ENCODE measurements at places on chromosomes 2 and 18.

GRCh38 chr18:80108121-80108536, 933 bp upstream of the ADNP2 start:
- DNase-seq: no peak

GRCh38 chr18:48161911-48162698, 231.6 kb upstream of the SMAD2 start:
- peak; percentile 41 for DNase-seq

- DNase-seq: no peak
Measured at GRCh38 chr2:206708286-206708685, 9.9 kb downstream of the DYTN start.

- no peak for DNase-seq
Measured at GRCh38 chr18:12652861-12653401, 5.0 kb downstream of the SPIRE1 start.

DNA sequence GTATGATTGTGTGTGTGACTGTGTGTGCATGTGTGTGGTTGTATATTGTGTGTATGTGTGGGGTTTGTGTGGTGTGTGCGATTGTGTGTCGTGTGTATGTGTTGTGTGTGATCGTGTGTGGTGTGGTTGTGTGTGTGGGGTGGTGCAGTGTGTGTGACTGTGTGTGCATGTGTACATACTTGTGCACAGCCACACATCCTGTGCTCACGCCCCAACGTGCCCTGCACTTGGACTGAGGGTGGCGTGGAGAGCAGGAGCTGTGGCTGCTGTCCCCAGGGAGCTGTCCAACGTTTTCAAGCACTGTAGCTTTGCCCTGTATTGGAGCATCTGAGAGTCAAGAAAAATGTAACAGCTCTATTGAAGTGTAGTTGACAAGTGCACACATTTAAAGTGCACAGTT, 243.2 kb upstream of the HDAC4 start:
- no peak for DNase-seq

- no peak for DNase-seq
Measured at GRCh38 chr2:229273006-229273722, 2.1 kb upstream of the PID1 start.

DNA sequence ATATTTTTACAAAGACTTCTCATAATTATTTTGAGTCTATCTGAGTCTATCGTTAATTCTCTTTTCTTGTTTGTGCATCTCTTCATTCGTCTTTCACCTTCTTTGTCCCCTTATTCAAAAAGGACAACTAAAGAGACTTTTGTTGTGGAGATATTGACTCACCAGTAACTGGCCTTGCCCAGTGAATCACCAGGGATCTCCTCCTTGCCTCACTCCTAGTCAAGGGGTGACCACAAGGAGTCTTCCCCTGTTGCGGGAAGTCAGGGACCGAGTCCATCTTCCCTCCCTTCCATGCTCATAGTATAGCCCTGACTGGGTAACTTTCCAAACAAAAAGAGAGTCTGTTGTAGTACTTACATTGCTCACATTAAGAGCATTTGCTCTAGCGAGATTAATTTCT, 158.9 kb downstream of the NEB start:
- no peak for DNase-seq

DNA sequence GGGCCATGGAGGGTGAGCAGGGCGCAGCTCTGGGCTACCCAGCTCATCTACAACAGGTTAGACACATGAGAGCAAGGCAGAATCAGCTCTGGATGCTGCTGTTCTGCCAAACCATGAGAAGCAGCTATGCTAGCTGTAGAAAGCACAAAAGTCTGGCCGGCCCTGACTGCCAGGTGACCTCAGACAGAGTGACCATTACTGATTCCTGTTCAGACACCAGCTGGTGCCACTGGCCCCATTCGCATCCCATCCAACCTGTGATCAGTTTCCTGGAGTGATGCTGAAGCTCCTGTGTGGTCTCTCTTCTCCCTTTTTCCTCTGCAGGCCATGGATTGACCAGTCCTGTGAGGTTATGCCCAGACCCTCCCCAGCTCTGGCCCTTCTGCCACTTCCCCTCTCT, 14.3 kb downstream of the RBMS1 start:
- no peak for DNase-seq

DNA sequence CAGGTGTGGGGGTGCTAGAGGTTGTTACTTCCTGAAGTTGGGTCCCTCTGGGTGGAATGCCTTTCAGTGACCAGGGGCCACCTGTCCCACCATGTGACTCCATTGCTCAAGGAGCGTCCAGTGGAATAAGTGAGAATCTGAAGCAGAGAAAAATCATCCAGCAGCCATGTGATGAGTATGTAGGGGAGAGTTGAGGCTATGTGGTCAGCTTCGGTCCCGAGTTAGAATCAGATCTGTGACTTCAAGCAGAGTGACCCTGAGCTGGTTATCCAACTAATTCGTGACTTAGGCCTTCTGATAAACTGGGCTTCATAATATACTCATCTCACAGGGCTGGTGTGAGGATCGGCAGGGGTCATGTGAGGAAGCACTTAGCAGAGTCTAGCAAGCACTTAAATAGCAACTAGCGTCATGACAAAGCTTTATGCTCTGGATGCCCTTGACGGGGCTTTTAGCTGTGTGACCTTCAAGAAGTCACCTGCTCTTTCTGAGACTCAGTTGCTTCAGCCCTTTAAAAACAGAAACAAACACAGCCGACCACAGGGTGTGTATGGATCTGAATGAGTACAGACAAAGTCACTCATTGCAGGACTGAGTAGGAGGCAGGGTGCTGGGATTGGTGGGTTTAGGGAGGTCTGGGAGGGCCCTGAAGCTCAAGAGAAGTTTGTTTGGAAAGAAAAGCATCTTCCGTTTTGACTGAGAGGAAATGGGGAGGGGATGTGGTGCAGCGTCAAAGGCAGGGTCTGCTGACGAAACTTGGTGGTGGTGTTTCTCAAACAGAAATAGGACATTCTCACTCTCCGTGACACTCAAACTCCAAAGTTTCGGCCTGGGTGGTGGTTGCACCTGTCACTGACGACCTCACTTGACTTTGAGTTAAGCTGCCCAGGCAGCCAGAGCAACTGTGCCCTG, 264.0 kb upstream of the CXCR4 start:
- DNase-seq: no peak

DNA sequence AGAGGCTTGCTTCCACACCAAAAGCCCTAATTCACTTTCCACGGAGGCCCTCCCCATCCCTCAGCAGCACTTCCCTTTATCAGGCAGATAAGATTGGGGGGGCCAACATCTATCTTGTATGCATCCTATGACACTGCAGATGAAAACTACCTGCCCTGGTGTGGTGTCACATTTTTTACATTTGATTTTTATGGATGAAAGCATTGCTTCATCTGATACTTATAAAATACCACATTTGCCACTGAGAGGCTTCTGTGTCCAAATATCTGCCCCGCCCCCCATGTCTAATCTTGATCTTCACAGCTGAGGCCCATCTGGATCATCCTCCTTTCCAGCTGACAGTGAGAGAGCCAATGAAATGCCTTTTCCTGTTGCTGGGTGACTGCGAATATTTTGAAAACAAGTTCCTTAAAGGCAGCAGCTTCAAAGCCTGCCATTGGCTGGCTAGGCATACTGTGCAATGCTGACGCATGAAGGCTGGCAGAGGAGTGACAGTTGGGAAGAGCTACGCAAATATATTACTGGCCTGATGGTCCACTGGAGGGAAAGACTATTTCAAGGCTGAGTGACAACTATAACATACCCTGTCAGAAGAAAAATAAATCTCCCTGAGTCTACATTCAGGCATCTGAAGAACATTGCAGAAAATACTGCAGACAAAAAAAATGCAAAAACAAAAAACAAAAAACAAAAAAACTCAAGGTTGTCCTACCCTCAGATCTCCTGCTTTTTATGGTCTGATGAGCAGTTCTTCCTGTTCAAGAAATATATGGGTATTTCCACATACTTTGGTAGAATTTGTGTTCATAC, 318.7 kb downstream of the PDE11A start:
- DNase-seq: peak; percentile 86

DNA sequence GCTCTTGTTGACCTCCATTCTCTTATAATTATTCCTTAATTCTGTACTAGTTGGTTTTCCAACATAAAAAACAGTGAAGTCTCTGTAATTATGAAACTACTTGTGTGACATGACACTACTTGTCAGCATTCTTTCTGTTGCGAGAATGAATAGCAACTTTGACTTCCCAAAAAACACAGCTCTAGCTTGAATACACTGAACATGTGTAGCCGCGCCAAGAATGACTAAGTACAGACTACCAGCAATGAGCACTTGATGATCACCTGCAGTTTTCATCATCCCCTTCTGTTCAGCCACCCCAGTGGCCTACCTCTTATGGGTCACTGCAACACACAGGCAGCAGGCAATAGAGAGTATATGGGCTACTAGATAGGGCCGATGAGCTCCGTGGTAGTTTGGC, 229.3 kb downstream of the TGIF1 start:
- DNase-seq: no peak

- DNase-seq: no peak
Measured at GRCh38 chr2:190628591-190629319, 20.1 kb upstream of the NAB1 start.

- DNase-seq: no peak
Measured at GRCh38 chr2:26903676-26904075, 55.7 kb downstream of the DPYSL5 start.

DNA sequence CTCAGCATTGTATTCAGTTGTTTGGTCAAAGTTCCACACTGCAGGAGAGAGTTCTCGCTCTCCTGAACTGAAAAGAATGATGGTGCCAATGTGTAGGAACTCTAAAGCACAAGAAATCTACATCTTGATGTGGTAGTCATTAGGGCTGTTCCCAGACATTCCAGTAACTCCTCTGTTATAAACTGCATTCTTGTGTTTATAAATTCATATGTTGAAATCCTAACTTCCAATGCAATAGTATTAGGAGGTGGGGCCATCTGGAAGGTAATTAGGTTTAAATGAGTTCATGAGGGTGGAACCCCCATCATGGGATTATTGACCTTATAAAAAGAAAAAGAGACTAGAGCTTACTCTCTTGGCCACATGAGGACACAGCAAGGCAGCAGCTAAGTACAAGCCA, 239.6 kb downstream of the CDH20 start:
- DNase-seq: no peak

- no peak for DNase-seq
Measured at GRCh38 chr2:29109246-29109645, 6.0 kb upstream of the CLIP4 start.

- no peak for DNase-seq
Measured at GRCh38 chr2:209901172-209901571, 101.3 kb upstream of the RPE start.

- no peak for DNase-seq
Measured at GRCh38 chr2:135637456-135638087, 104.1 kb upstream of the UBXN4 start.

- no peak for DNase-seq
Measured at GRCh38 chr2:183021613-183022012, 16.6 kb downstream of the NCKAP1 start.

GRCh38 chr2:109009920-109010610, 21.0 kb upstream of the EDAR start:
- no peak for DNase-seq

DNA sequence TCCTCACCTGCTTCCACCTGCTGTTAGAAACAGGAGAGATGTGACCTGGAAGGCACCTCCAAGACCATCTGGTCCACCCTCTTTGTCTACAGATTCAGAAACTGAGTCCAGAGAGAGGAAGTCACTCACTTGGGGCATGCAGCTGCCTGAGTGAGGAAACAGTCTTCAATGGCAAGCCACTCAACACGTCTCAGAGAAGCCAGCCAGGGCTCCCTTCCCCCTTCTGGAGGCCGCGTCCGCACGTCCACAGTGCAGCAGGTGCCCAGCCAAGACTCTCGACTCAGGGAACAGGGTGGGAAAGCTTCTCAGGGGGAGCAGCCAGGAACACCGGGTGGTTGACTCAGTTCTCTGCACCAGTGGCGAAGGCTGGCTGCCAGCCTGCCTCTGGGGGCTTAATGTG, 201.7 kb downstream of the BCL11A start:
- no peak for DNase-seq

- peak; percentile 91 for DNase-seq
Measured at GRCh38 chr18:35143622-35144596, 96.9 kb upstream of the ZNF397 start.

GRCh38 chr2:124112966-124113365, 87.9 kb downstream of the CNTNAP5 start:
- DNase-seq: no peak

DNA sequence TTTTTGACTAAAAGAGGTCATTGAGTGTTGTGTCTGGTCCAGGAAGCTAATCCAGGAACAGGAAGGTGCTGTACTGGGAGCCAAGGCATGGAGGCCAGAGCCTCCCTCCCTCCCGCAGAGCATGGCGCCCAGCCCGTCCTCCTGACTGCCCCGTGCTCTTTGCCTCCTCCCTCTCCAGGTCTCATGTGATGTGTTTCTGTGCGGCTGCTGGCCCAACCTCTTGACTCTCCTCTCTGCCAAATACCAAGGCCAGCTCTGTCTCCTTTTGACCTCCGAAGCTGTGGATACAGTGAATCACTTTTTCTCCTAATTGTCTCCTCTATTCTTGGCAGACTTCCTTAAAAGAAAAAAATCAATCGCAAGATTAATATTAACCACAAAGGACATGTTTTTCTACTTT, 284.1 kb downstream of the PHLPP1 start:
- no peak for DNase-seq

DNA sequence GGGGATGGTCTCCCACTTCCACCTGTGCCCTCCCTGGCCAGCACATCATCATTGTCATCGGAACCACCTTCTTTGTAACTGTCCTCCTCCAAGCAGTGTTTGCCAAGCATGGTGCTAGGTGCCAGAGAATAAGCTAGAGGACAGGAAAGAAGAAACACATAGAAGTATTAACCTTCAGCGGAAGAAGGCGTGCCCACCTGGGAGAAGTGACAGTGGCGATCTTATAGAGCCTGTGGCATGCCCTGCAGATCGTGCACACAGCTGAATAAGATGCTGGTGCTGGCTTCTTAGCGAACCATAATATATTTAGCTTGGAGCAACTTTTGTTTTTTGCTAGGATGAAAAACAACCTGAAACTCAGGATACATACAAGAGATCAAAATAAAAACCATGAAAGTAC, 148.0 kb downstream of the FAM210A start:
- no peak for DNase-seq

- DNase-seq: no peak
Measured at GRCh38 chr2:17981936-17982335, 103.5 kb downstream of the KCNS3 start.

DNA sequence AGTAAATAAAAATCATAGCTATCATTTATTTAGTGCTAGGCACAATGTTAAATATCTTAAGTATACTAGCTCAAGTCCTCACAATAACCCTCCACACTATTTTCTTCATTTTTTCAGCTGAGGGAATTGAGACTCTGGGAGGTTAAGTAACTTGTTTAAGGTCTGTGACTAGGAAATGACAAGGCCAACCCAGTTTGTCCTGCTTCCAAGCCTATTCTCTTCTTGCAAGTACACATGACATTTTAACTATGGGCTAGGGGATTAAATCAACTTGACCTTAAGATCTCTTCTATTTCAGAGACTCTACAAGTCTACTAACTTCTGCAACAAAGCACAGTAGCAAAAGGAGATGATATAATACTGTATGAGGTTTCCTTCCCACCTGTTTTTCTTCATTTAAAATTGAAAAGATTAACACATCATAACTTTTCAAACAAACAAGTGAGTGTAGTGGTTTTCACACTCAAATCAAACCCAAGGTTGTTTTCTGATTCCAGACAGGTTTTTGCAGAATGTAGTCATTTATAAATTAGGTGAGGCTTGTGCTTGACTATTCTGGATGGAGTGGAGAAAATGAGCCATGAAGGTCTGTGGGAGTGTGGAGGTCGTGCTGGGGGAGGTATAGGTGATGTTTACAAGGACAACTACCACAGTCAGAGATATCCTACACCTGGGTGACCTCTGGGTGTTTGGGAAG, 57.0 kb downstream of the CD28 start:
- no peak for DNase-seq

GRCh38 chr18:58828399-58829121, 36.1 kb upstream of the ZNF532 start:
- DNase-seq: no peak

All from SHP77 (cell line).